Right atrium auricular region (tissue), 2 donors: ENCODE measurements at places on chromosomes 12 and 14. TPM values are rescaled to one million over a fixed set of nuclear protein-coding genes. Genes with fewer than 3 reads are reported as not detected.

DNA sequence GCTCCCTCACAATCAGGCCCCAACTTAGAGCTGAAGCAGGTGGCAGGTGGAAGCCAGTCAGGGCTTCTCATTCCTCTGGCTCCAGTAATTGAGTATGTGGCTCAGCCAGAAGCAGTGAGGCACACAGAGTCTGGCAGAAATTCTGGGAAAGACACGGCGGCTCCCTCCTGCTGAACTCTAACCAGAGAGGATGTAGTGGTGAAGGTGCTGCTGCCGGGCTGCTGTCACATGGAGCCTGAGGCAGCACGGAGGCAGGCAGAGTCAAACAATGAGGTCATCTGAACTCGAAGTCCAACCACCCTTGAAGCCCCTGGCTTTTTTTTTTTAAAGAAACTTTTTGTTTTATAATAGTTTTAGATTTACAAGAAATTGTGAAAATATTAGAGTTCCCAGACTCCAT, 33.4 kb upstream of the SMOC1 start:
- no peaks in the 10 kb centered on the region for H3K4me1 ChIP-seq
- no peak for DNase-seq
- H3K4me3 ChIP-seq = no peak overlapping the region
- H3K27me3 ChIP-seq = no peaks in the 10 kb centered on the region
- H3K27ac ChIP-seq = no peak overlapping the region

Gene HVCN1
- 24.1 TPM for total RNA-seq

Gene BBOF1
- total RNA-seq = 3.3 TPM

GRCh38 chr14:67345583-67345982, 14.0 kb downstream of the ATP6V1D start:
- H3K4me3 ChIP-seq = no peak overlapping the region
- no peak for DNase-seq
- no peaks in the 10 kb centered on the region for H3K27me3 ChIP-seq
- no peaks in the 10 kb centered on the region for H3K4me1 ChIP-seq
- H3K27ac ChIP-seq = no peak overlapping the region
- peaks cover 94% of the 10 kb centered on the region for H3K36me3 ChIP-seq

Gene TDRD9
- total RNA-seq = 20.8 TPM

GRCh38 chr12:75554556-75554880, 43.1 kb upstream of the KRR1 start:
- H3K27me3 ChIP-seq = no peaks in the 10 kb centered on the region
- no peak overlapping the region for H3K27ac ChIP-seq
- no peaks in the 10 kb centered on the region for H3K36me3 ChIP-seq
- peaks cover 41% of the 10 kb centered on the region for H3K4me1 ChIP-seq
- no peak overlapping the region for H3K4me3 ChIP-seq
